ENCODE measurements at places on chromosomes 6 and 20. TPM values are rescaled to one million over a fixed set of nuclear protein-coding genes. Genes with fewer than 3 reads are reported as not detected.

Gene FLRT3
- 4.8 TPM for total RNA-seq

Gene VGLL2
- not detected for total RNA-seq

Gene MACROD2
- total RNA-seq: 0.96 TPM

Gene CNKSR3
- total RNA-seq: 1.8 TPM

Gene NNAT
- total RNA-seq: 8.0 TPM

Gene VSTM2L
- total RNA-seq: 6.1 TPM

Gene TBPL1
- total RNA-seq: 27.3 TPM

Gene FAXC
- total RNA-seq: 3.8 TPM

Gene TXLNB
- under 0.01 TPM for total RNA-seq

Gene SPDEF
- total RNA-seq: 1.3 TPM

Gene TBX18
- total RNA-seq: 7.0 TPM

Gene EPPIN
- total RNA-seq: not detected

Gene SULF2
- total RNA-seq: 14.5 TPM

Gene SLC24A3
- 0.64 TPM for total RNA-seq

Gene NMBR
- total RNA-seq: not detected

Gene DEFB132
- total RNA-seq: not detected

Gene FBXO5
- total RNA-seq: 11.7 TPM

Gene CLVS2
- not detected for total RNA-seq

Gene ALDH8A1
- total RNA-seq: 0.32 TPM

Gene EYS
- total RNA-seq: not detected

Gene COL9A3
- total RNA-seq: 44.4 TPM

Gene TTBK1
- not detected for total RNA-seq

Gene RIPOR3
- total RNA-seq: 13.7 TPM

Gene OOEP
- not detected for total RNA-seq

Gene POU3F2
- not detected for total RNA-seq

Gene TBXT
- not detected for total RNA-seq

Gene TCFL5
- total RNA-seq: 15.4 TPM

Gene LAMP5
- total RNA-seq: not detected

Gene CABLES2
- total RNA-seq: 3.7 TPM

Gene ASIP
- total RNA-seq: not detected

Gene WTAP
- 62.6 TPM for total RNA-seq

Gene IER3
- 92.7 TPM for total RNA-seq

Gene ZFP57
- total RNA-seq: not detected

Gene PDYN
- total RNA-seq: not detected

Gene CLPSL1
- not detected for total RNA-seq

Gene RCAN2
- total RNA-seq: 5.9 TPM

Gene LCA5
- 7.5 TPM for total RNA-seq

Gene TRIM10
- total RNA-seq: not detected

Gene GLP1R
- not detected for total RNA-seq

Gene OXT
- not detected for total RNA-seq

Gene SMLR1
- total RNA-seq: not detected

Gene LIN28B
- not detected for total RNA-seq

Gene DSP
- total RNA-seq: 2.2 TPM

Gene ELMO2
- 42.2 TPM for total RNA-seq

Gene EEF1A2
- 1.3 TPM for total RNA-seq
